ENCODE measurements at places on chromosomes 5 and 9. TPM values are rescaled to one million over a fixed set of nuclear protein-coding genes. Genes with fewer than 3 reads are reported as not detected.

PTGDS gene
- polyA plus RNA-seq = 21.9 TPM

SLC25A2 gene
- 0.21 TPM for polyA plus RNA-seq

PCDHGB2 gene
- polyA plus RNA-seq = 4.7 TPM

FBXL7 gene
- polyA plus RNA-seq = 35.4 TPM

HCN1 gene
- polyA plus RNA-seq = 0.08 TPM

BTNL3 gene
- 0.10 TPM for polyA plus RNA-seq

CER1 gene
- 0.42 TPM for polyA plus RNA-seq

FSTL4 gene
- not detected for polyA plus RNA-seq

FOXD4L5 gene
- 0.27 TPM for polyA plus RNA-seq

ARSI gene
- 23.4 TPM for polyA plus RNA-seq

WDR55 gene
- polyA plus RNA-seq = 20.9 TPM

FAM151B gene
- polyA plus RNA-seq = 2.7 TPM

CCDC192 gene
- 0.58 TPM for polyA plus RNA-seq

DNA sequence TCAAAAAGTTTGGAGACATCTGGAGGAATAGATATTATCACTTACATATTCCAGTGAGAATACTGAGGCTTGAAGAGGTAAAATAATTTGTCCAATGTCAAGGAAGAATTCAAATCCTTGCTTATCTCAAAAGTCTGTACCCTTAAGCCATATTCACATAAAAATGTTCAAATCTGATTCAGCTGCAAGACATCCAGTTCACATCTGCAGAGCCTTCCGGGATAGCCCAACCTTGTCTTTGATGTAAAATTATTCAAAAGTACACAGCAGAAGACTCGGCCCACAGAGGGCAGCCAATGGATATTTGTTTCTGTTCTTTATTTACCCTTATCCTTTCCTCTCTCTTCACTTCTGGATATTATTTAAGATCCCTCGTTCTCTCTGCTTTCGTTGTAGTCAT lies 1183.8 kb upstream of the WWC1 start:
- DNase-seq = no peak

- no peak for DNase-seq
These were observed 14.5 kb downstream of the CXCL14 start for GRCh38 chr5:135564331-135564730.

- DNase-seq = no peak
These were observed 8.8 kb upstream of the UBE2QL1 start for GRCh38 chr5:6439588-6440550.

DNA sequence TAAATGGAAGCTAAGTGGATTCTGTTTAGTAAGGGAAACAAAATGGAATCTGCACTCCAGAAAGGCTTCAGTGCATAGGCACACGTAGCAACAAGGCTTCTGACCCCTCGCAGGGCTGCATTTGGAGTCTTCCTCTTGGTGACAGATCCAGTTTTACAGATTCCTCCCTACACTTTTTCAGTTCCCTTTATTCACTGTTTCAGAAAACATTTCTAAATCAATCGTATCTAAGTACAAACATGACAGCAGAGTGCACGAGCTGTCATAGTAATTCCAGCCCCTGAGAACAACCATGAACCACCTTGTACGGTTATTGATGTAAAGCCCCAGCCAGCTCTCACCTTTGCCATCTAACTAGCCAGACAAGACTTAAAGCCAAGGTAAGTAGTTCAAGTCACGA lies 491.6 kb downstream of the SEMA5A start:
- DNase-seq = no peak

DNA sequence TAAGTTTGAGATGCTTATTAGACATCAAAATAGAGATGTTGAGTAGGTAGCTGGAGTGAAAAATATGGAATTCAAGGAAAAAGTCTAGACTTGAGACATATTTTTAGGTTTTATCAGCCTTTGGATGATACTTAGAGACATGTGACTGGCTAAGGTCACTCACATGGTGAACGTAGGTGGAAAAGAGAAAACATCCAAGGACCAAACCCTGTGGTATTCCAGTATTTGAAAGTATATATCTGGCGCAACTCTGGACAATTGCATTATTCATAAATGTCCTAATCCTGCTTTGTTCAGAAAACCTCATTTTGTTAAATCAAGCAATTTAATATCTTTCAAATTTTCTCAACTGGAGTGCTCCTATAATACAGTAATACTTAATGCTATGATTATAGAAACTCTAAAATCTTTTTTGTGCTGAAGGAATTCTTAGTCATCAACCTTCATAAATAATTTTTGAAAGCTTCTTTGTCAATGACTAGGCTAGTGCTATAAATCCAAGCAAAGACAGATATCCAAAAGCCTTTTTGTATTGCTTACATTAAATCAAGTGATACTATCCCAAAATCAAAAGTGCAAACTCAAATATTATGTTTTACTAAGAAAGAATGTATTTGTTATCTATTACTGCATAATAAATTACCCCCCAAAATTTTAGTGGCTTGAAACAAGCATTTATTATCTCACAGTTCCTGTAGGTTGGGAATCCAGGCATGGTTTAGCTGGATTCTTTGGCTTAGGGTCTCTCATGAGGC lies 452.0 kb downstream of the ENC1 start:
- DNase-seq = no peak

DNA sequence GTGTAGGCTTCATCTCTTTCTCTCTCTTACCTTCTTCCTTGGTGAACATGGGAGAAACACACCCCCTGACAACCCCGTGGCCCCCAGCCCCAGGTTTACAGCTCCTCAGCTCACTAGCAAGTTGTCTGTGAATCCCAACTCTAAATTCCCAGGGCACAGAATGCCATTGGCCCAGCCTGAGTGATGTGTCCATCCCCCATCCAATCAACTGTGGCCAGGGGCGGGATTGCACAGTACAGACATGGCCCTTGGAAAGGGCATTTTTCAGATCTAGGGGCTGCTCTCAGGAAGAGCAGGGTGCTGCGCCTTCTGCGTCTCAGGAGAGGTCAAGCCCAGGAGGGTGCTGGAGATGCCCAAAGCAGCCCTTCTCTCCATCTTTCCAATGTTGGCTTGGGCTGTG lies 48.2 kb upstream of the ASS1 start:
- no peak for DNase-seq

GRCh38 chr9:13810510-13810909 lies 503.4 kb downstream of the NFIB start:
- DNase-seq = no peak

- no peak for DNase-seq
These were observed 170.8 kb downstream of the MACROH2A1 start for GRCh38 chr5:135228222-135228621.

GRCh38 chr5:126368239-126368812 lies 54.9 kb upstream of the GRAMD2B start:
- no peak for DNase-seq

DNA sequence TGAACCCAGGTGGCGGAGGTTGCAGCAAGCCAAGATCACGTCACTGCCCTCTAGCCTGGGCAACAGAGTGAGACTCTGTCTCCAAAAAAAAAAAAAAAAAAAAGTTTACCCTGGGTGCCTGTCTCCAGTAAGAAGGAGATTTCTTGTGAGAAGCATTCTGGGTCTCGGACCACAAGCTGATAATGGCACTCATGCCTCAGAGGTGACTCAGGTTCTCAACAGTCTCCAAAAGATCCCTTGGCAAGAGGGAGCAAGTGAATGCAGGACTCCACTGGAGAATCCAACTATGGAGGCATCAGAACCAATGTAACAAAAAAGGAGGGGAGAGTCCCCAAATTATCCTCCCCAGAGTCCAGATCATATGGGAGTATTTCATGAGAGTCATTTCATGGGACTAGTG lies 106.0 kb upstream of the LRRTM2 start:
- DNase-seq = no peak

DNA sequence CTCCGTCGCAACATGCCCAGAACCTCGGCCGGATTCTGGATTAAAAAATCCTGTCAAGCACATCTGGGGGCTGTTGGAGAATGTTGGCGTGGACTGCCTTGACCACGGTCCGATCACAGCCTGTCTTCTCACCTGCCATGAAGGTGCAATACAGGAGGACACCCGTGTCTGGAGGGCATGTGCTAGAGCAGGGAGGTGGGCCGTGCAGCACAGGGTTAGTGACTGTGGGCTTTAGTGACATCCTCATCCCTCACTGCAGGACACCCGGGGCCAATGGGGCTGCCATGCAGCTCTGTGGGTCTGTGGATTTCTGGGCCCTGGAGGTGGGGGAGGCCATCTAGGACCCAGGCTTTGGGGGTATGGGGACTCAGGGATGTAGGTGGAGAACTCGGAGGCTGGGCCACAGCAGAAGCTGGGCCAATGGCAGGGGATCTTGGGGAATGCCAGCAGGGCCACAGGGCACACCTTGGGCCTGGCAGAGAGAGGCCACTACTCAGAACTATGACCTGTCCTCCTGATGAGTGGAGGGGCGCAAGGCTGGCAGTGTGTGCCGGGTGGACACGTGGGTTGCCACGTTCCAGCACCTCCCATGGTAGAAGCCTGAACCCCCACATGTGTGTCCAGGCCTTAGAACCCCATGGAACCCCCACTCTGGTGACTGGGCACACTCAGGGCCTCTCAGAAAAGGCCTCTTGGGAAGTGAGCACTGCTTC lies 23.3 kb downstream of the ZDHHC11B start:
- no peak for DNase-seq

DNA sequence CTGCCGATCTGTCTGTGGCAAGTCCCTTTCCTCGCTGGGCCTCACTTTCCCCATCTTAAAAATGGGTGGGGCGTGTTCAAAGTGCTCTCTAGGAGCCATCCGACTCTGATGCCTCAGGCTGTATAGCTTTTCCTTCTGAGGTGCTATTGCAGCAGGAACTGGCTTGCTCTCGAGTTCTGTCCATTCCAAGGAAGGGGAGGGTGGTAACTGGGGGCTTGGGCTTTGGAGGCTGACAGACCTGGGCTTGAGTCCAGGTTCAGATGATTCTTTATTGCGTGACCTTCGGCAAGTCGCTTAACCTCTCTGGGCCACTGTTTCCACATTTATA lies 139.5 kb downstream of the RGS3 start:
- DNase-seq = no peak

DNA sequence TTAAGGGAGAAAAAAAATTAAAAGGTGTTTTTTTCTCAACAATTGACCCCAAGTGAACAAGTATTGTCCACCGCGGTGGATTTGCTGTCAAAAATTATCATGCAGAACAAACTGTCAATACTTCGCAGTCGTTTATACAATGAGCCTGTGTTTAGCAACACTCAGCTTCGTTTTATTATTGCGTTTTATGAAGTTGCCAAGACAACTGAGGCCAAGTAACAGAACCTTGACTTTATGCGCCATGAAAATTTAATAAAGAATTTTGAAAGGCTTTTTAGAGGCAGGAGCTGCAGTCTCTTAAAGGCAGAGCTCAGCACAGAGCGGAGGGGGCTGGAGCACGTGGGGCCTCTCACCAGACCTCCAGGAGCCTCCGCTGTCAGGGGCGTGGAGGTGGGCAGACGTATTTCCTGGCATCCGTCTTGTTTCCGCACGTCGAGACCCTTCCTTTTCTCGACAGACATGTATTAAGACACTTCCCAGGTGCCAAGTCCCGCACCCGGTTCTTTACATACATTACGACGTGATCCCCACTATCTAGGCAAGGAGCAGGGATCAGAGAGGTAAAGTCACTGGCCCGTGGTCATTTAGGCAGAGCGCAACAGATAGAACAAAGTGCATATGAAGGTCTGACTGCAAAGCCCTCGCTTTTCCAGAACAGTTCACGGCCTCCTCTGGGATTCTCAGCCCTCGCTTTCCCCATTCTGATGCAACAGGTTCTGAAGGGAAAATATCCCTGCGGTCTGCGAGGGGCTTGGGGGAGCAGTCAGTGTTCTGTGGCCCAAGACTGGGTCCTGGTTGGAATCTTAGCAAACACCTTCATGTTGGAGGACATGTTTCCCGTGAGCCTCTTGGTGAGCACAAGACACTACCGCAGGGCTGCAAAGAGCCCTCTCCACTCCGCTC lies 164.4 kb downstream of the DAB2IP start:
- DNase-seq = no peak

DNA sequence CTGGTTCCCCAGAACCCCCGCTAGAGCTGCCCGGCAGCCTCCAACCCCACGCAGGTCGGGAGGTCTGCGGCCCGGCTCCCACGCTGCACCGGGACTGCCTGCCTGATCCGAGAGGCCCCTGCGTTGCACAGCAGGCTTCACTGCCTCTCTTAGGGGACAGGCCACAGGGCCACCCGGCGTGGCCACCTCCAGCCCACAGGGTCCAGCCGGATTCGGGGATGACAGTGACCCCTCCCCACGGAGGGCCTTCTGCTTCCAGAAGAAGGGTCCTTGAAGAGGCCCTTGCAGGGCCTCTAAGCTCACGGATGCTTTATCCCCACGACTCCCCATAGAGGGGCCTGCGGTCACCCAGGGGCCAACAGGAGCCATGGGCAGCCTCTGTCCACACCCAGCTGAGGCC lies 66.1 kb upstream of the PPP1R26 start:
- no peak for DNase-seq

DNA sequence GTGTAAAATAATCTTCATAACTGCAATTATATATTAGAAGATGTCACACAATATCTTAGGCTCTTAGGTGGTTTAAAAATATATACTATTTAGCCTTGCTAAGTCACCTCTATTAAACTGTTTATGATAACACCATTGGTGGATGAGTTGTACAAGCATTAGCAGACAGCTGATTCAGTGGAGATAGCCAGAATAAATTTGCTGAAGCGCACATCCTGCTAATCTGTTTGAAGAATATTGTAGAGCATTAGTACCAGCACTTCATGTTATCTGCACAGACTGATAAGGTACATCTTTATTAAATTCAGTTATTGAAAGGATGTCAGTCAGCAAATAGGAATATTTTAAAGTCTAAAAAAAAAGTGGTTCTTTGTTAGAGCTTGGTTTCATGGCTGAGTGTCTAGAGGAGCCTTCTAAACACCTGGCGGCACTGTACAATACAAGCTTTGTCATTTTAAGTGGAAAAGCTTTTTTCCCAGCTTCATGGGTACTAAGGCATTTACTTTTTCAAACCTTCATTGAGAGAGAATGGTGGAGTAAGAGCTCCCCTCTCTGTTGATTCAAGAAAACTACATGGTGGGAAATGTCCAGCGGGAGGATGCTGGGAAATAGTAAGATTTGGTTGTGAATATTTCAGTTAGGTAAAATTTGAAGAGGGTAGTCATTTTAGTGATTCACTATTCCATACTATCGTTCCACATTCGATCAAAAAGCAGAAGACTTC lies 275.1 kb downstream of the SLF1 start:
- DNase-seq = no peak

GRCh38 chr5:120465436-120465961 lies 1.4 kb downstream of the PRR16 start:
- DNase-seq = peak; percentile 68

DNA sequence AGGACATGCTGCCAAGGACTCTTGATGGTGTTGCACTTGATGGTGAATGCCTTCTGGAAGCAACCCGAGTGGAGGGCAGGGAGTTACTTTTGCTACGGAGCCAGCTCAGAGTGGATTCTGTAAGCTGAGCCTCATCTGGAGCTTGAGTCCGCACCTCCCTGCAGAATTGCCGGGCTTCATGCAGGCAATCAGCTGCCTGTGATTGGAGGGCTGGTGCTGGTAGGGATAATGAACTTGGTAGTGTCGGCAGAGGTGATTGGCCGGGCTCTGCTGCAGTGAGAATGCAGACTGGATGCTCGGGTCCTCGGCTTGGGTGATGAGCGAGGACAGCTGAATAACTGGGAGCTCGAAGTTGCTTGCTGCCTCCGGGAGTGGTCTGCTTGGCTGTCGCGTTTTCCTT lies 23.1 kb downstream of the SLC25A25 start:
- no peak for DNase-seq

All from right lung (tissue), 10 donors.